ENCODE measurements at places on chromosomes 11 and 22.

DNA sequence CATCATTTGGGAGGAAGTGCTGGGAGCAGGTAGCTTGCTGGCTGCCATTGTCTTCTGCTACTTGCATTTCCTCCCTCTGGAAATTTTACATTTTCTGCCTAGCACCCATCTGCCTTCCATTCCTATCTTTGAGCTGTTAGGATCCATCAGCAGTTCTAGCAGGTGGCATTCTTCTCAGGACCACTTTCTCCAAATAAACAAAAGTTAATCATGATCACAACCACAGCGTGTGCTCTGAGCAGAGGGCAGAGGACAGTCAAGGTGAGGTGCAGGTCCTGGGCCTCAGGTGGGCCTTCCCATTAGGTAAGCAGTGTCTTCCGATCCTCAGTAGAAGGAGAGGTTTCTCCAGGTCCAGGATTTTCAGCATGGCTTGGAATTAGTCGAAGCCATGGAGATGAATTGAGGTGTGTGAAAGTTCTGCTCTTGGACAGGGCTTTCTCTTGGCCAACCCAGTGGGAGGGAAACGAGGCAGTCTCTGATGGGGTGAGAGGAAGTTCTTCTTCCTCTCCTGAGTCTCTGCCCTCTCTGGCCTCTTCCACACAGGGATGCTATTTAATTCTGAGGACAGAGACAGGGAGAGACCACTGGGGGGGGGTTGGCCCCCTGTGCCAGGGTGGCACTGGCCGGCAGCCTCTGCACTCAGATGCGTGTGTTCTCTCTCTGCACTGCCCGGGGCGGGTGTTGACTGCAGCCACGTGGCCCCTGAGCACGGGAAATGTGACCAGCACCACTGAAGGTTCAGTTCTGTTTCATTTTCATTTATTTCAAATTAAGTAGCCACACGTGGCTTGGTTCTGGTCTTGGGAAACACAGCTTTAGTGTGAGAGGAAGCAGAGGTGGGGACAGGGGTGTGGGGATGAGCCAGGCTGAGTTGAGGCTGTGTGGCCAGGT, 170.8 kb downstream of the TBC1D22A start:
- no peaks in the 10 kb centered on the region for H3K4me1 ChIP-seq
- no peak for DNase-seq
- no peak overlapping the region for H3K27ac ChIP-seq
- H3K4me3 ChIP-seq: no peak overlapping the region
- H3K36me3 ChIP-seq: no peaks in the 10 kb centered on the region

DNA sequence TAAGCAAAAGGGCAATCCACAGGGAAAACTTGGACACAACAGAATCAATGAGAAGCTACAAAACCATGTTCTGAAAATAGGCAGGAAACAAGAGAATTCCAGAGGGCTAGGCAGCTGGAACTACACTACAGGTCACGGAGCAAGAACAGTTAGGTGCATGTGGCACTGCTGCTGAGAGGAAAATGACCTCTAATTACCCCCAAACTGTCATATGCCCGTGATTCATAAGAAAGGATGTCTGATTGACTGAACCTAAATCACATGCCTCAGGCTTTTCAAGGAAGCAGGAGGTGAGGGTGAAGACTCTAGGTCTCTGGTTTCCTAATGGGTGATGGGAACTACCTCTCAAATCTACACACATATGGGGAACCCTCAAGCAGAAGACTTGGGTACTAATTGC, 17.9 kb upstream of the RRAS2 start:
- no peak overlapping the region for H3K4me3 ChIP-seq
- no peaks in the 10 kb centered on the region for H3K27me3 ChIP-seq
- no peaks in the 10 kb centered on the region for H3K4me1 ChIP-seq
- no peak for DNase-seq

DNA sequence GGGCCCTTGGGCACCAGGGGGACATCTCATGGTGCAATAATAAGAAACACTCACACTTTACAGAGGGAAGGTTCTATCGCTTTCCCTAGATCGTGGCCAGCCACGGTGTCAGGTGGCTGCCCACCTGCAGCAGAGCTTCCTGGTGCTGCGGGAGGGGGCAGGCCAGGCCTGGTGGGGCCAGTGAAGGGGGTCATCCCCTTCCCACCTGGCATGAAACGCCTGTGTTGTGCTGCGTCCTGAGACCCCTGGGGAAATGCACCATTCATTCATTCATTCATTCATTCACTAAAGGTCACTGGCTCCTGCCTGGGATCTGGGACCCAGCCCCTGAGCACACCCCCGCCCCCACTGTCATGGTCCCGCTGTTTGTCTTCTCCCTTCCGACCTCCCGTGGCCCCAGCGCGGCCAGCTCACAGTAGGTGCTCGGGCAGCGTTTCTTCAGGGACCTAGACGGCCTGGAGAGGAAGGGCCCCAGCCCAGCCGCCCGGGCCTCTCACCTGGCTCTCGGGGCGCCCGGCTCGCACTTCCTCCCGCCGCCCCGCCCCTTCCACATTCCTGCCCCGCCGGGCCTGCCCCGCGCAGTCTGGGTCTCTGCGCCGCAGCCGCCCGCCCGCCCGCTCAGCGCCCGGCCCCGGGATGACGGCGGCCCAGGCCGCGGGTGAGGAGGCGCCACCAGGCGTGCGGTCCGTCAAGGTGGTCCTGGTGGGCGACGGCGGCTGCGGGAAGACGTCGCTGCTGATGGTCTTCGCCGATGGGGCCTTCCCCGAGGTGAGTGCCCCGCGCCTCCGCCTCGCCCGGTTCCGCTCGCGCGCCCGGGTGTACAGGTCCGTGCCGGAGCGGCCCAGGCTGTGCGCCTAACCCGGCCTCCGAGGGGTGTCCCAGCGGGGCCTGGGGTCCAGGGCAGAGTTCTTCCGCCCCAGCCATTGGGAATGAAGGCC, at the start of gene RHOD:
Gene RHOD (plus strand): TSS at position 581 of the 938 bp plus-strand sequence. CDS start 56 bp downstream, at position 637.
- H3K36me3 ChIP-seq: no peaks in the 10 kb centered on the region

DNA sequence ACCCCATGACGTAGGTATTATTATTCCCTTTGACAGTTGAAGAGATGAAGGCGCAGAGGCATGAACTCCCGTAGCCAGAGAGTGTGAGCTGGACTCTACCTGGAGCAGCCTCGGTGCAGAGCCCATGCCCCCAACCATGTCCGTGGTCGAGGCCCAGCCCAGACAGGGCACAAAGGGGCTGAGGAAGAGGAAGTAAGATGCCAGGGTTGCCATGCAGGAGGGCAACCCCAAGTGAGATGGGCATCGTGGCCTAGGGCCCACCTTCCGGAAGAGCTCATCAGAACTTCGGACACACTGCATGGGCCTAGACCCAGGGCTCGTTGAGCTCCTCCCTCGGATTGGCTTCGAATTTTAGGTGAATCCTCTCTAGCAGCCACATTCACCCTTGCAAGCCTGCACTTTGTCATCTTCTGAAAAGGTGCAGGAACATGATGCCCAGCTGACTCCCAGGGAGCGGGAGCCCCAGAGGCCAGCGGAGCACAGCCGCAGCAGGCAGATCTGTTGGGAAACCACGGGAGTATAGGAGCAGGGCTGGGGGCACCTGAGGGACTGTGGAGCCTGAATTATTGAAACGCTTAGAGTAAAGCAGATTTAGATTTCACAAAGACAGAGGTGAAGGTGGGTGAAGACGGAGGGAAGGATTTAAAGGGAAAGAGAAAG, 29.0 kb upstream of the JAM3 start:
- peaks cover 10% of the 10 kb centered on the region for H3K4me1 ChIP-seq
- H3K27me3 ChIP-seq: no peaks in the 10 kb centered on the region
- no peak for DNase-seq

DNA sequence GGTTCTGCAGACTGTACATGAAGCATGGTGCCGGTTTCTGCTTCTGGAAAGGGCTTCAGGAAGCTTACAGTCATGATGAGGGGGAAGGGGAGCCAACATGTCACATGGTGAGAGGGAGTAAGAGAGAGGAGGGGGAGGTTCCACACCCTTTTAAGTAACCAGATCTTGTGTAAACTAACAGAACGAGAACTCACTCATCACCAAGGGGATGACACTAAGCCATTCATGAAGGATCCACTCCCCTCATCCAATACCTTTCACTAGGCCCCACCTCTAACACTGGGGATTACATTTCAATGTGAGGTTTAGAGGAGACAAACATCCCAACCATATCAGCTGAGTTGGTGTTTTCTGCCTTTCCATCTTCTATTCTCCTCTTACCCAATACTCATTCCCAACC, 83.5 kb downstream of the BDNF start:
- no peaks in the 10 kb centered on the region for H3K4me1 ChIP-seq
- no peak for DNase-seq
- no peaks in the 10 kb centered on the region for H3K27me3 ChIP-seq
- no peak overlapping the region for H3K4me3 ChIP-seq
- no peak overlapping the region for H3K27ac ChIP-seq

- no peaks in the 10 kb centered on the region for H3K36me3 ChIP-seq
- no peaks in the 10 kb centered on the region for H3K4me1 ChIP-seq
- no peak for DNase-seq
Observed at GRCh38 chr22:17633217-17633997, 4.9 kb upstream of the ATP6V1E1 start.

All from uterus (tissue), 4 donors.